AG04450 (cell line): ENCODE measurements at places on chromosomes 1 and 21.

GRCh38 chr1:29574871-29575270 lies 338.5 kb downstream of the PTPRU start:
- no peak for DNase-seq

- no peak for DNase-seq
Measured at GRCh38 chr1:22536506-22536905, 26.8 kb upstream of the EPHA8 start.

DNA sequence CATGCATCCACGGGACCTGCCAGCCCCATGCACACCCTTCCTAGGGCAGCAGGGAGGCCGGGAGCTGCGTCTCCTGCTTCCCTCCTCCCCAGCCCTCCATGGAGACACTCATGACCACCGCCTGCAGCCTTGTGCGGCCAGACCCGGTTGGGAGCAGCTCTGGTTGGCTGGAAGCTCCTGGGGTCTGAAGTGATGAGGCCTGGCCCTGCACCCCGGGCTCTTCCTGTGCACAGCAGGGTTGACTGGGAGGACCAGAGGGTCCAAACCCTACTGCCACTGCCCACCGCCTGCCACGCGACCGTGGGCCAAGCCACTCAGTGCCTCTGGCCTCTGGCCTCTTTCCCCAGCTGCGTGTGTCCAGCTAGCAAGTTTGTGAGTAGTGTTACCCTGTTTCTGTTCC lies 111.1 kb upstream of the COL6A1 start:
- no peak for DNase-seq

- no peak for DNase-seq
Measured at GRCh38 chr1:11653101-11653860, 948 bp downstream of the FBXO2 start.

GRCh38 chr1:234235434-234235881 lies 137.8 kb upstream of the COA6 start:
- DNase-seq = no peak
